ENCODE measurements at places on chromosomes 4 and X.

DNA sequence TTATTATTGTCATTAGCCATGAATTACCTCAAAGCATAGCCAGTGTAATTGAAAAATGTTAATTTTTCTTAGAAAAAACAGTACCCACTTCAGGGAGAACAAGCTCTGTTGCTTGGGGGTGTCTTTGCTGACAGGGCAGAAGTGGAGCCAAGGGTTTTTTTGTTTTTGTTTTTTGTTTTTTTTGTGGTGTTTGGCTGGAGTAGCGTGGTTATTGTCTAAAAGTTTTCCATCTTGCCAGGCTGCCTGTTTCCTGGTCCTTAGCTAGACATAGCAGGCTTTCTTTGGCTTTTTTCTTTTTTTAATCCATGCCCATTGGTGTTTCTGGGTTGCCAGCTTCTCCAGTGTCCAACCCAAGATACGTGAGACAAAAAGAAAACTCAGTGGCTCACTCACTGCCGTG, 61.5 kb downstream of the CASP3 start:
- no peak overlapping the region for H3K4me3 ChIP-seq
- no peaks in the 10 kb centered on the region for H3K36me3 ChIP-seq
- H3K27me3 ChIP-seq = no peaks in the 10 kb centered on the region

GRCh38 chr4:92163348-92163747, 140.4 kb upstream of the GRID2 start:
- no peaks in the 10 kb centered on the region for H3K4me1 ChIP-seq
- no peak for DNase-seq
- H3K27ac ChIP-seq = no peak overlapping the region
- no peaks in the 10 kb centered on the region for H3K36me3 ChIP-seq
- H3K4me3 ChIP-seq = no peak overlapping the region

GRCh38 chrX:130179579-130180215, 7.9 kb downstream of the RAB33A start:
- no peak for DNase-seq
- peaks cover 4% of the 10 kb centered on the region for H3K36me3 ChIP-seq
- H3K27ac ChIP-seq = no peak overlapping the region

- DNase-seq = no peak
- no peaks in the 10 kb centered on the region for H3K27me3 ChIP-seq
- no peaks in the 10 kb centered on the region for H3K4me1 ChIP-seq
- H3K27ac ChIP-seq = no peak overlapping the region
- H3K36me3 ChIP-seq = peaks cover 2% of the 10 kb centered on the region
Measured at GRCh38 chr4:146478009-146478408, 43.7 kb downstream of the SLC10A7 start.

GRCh38 chrX:106040861-106041260, 2.3 kb upstream of the SERPINA7 start:
- no peak overlapping the region for H3K27ac ChIP-seq
- no peak for DNase-seq
- H3K36me3 ChIP-seq = no peaks in the 10 kb centered on the region
- H3K4me1 ChIP-seq = no peaks in the 10 kb centered on the region
- no peak overlapping the region for H3K4me3 ChIP-seq
- H3K27me3 ChIP-seq = no peaks in the 10 kb centered on the region

- no peak for DNase-seq
- no peak overlapping the region for H3K27ac ChIP-seq
- H3K36me3 ChIP-seq = no peaks in the 10 kb centered on the region
- H3K4me1 ChIP-seq = peaks cover 4% of the 10 kb centered on the region
- peaks cover 13% of the 10 kb centered on the region for H3K27me3 ChIP-seq
Measured at GRCh38 chrX:69614886-69615285, 1.0 kb upstream of the EDA start.

DNA sequence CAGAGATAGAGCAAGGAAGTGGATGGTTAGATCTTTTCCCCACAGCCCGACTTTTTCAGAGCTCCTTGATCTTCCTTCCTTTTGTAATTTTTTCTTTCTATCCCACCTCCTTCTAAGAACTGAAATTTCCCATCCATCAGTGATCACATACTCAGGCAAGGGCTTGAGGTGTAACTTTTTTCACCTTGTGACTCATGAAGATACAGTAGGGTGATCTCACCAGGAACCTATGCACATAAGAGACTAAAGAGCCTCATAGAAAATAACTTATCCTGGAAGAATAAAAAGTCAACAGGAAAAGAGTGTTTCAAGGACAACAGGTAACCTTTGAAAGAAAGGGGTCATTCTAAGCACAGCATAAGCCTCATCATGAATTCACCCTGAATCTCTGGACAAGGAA, 131.2 kb upstream of the HCCS start:
- H3K4me1 ChIP-seq = peaks cover 1% of the 10 kb centered on the region
- H3K36me3 ChIP-seq = peaks cover 4% of the 10 kb centered on the region
- H3K4me3 ChIP-seq = no peak overlapping the region
- no peak overlapping the region for H3K27ac ChIP-seq
- no peaks in the 10 kb centered on the region for H3K27me3 ChIP-seq

GRCh38 chr4:38179690-38180377, 219.6 kb downstream of the PTTG2 start:
- no peak overlapping the region for H3K4me3 ChIP-seq
- peaks cover 12% of the 10 kb centered on the region for H3K4me1 ChIP-seq
- H3K36me3 ChIP-seq = peaks cover 20% of the 10 kb centered on the region
- H3K27ac ChIP-seq = peak overlapping the region; percentile 96

- H3K36me3 ChIP-seq = no peaks in the 10 kb centered on the region
- DNase-seq = no peak
- no peaks in the 10 kb centered on the region for H3K4me1 ChIP-seq
Measured at GRCh38 chr4:32010221-32010620, 1290.1 kb downstream of the PCDH7 start.

All from progenitor cell of endocrine pancreas (in vitro differentiated cells).